ENCODE measurements at places on chromosomes 7 and 10. TPM values are rescaled to one million over a fixed set of nuclear protein-coding genes. Genes with fewer than 3 reads are reported as not detected.

The CASP2 gene
- 21.5 TPM for total RNA-seq

The DUSP5 gene
- 39.7 TPM for total RNA-seq

The CRHR2 gene
- total RNA-seq: not detected

The SPDYE5 gene
- not detected for total RNA-seq

The FKBP9 gene
- 289 TPM for total RNA-seq

The KAT6B gene
- total RNA-seq: 9.6 TPM

The WDR86 gene
- total RNA-seq: not detected

The CACUL1 gene
- 21.3 TPM for total RNA-seq

The SFTPA1 gene
- not detected for total RNA-seq

The ADCY1 gene
- total RNA-seq: 0.52 TPM

The EIF5AL1 gene
- total RNA-seq: 0.63 TPM

GRCh38 chr7:16970732-16971482 lies 89.1 kb upstream of the AGR3 start:
- no peak for DNase-seq

GRCh38 chr7:150947241-150947745 lies 30.8 kb downstream of the KCNH2 start:
- DNase-seq: no peak

- DNase-seq: no peak
These were observed 93.8 kb downstream of the GAD2 start for GRCh38 chr10:26310361-26310760.

- no peak for DNase-seq
These were observed 92.3 kb downstream of the ELFN1 start for GRCh38 chr7:1762238-1762945.

GRCh38 chr10:128125944-128126764 lies at the start of gene MKI67:
Gene MKI67, minus strand, starts transcription at chr10:128126423. Its CDS starts 756 bp downstream, at chr10:128125667.
- peak; percentile 91 for DNase-seq

DNA sequence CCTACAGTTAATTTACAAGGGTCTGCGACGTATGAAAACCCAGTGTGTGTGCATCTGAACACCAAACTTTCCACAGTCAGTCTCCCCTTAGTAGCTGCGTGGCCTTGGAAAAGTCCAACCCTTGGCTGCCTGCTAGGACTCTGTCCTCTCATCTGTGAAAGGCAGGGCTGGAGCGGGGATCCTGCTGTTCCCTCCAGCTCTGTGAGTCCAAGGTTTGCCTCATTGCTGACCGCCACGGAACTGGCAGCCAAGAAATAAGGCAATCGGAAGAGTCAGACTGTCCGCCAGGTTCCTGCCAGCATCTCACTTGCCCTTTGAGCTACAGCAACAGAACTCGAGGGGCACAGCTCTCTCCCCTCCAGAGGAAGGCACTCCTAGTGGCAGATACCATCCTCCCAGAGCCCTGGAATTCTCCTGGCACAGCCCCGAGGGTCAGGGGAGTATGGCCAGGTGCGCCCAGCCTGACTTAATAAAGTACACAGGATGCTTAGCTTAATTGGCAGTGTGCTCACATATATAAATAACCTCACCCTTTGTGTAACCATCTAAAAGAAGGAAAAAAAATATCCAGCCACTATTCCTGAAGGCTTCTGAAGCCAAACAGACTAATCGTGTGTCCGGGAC lies 530.1 kb upstream of the FOXK1 start:
- no peak for DNase-seq

- DNase-seq: peak; percentile 72
These were observed 96.8 kb downstream of the CYTH3 start for GRCh38 chr7:6175645-6176044.

- no peak for DNase-seq
These were observed 162.0 kb downstream of the TEX36 start for GRCh38 chr10:125520968-125521367.

GRCh38 chr7:139623518-139623917 lies 100.0 kb downstream of the CLEC2L start:
- DNase-seq: no peak

DNA sequence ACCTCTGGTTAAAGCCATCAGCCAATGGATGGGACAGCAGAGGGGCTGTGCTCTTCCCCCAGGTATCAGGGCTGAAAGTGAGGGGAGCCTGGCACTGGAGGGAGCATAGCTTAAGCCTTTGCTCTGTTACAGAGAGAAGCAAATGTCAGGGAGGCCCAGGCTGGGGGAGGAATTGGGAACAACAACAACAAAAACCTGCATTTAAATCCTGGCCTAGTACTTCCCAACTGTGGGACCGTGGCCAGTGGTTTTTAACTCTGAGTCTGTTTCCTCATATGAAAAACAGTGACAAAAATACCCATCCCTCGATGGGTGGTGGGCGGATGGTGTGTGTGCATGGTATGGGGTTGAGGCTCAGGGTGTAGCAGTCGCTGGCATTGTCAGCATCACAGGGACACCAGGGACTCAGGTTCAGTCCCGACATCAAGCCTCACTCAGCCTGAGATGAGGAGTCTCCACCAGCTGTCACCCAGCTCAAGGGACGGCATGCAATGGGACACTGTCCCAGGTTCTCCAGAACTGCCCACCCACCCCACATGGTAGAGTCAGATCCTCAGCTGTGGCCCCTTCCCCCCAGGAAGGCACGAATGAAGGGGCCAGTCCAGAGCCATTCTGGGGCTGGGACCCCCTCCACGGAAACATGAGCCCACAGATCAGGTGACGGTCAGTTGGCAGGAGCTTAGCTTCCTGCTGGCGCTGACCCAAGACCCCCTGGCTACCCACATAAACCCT lies 74.5 kb downstream of the AFAP1L2 start:
- no peak for DNase-seq

DNA sequence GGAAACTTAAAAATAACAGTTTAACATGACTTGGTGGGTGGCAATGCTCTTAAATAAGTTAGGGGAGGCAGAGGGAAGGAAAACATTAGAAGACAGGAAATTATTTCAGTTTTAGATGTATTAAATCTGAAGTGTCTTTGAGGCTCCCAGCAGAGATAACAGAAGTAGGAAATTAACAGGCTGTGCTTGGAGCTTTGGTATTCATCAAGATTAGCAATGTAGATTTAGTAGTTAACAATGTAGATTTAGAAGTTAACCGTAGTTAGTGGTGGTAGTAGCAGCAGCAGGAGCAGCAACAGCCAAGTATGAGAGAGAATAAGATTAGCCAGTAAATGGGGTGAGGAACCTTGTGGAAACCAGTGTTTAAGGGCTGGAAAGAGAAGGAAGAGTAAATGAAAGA lies 48.7 kb upstream of the UBN2 start:
- no peak for DNase-seq

DNA sequence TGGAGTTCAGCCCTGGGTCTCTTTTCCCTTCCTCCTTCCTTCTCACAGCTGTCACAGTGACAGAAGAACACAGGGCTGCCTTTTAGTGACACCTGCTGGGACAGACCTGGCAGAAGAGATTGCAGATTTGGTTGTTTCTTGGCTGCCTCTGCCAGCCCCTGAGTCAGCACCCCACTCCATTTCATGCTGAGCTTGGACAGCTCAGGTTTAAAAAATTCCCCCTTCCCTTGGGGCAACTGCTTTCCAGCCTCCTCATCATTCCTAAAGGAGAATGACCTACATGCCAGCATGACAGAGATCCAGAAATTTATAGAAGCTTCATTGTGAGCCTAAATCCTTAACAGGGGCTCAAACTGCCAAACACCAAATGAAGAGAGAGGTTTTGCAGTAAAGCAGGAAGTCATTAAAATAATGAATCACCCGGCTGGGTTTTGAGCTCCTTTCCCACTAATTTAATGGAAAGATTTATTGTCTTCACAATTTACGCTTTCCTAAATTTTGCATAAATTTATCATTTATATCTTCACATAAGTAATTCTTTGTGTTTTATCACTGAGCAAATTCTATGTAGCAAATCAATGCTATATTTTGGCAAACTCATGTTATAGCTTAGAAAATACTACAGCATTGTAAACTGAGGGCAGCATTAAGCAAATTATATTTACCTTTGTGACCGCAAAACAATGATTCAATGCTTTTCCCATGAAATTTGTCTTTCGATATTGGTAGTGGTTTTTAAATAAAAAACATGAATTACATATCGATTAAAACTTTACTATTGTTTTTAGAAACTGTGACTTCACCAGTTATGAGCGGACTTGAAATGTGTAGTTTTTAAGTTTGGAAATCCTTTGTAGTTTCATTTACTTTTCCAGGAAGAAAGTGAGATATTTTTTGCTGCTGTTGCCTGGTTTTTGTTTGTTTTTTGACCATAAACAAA lies 399.5 kb upstream of the ANKRD30A start:
- DNase-seq: peak; percentile 89

- DNase-seq: no peak
These were observed 14.2 kb upstream of the NMT2 start for GRCh38 chr10:15182540-15183207.

DNA sequence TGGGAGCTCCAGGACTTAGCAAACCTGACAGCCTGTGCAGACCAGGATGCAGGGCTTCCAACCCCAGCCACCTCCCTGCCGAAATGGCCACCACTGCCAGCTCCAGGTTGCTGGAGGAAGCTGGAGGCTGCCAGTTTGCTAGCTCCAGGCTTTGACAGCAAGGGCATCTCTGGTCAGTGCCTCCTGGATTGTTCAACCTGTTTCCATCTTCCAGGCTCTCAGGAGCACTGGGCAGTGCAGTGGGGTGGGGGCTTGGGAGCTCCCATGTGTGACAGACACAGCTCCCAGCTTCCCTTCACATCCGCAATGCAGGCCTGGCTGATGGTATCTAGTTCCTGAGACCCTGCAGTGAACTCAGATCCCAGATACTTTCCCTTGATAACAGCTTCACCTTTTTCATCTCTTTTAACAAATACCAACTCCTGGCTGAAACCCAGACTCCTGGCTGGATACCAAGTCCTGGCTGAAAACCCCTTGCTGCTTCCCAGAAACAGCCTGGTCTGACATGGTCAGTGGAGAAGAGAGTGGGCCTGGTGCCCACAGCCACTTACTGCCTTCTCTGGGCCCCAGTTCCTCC lies 20.8 kb upstream of the RET start:
- no peak for DNase-seq

GRCh38 chr10:73892310-73893030 lies 18.1 kb upstream of the CAMK2G start:
- peak; percentile 71 for DNase-seq

- no peak for DNase-seq
These were observed 56.9 kb downstream of the PRR15 start for GRCh38 chr7:29620556-29620930.

- no peak for DNase-seq
These were observed 66.5 kb downstream of the JAZF1 start for GRCh38 chr7:28114056-28114455.

- peak; percentile 54 for DNase-seq
These were observed 73.8 kb downstream of the RBM20 start for GRCh38 chr10:110717781-110718589.

DNA sequence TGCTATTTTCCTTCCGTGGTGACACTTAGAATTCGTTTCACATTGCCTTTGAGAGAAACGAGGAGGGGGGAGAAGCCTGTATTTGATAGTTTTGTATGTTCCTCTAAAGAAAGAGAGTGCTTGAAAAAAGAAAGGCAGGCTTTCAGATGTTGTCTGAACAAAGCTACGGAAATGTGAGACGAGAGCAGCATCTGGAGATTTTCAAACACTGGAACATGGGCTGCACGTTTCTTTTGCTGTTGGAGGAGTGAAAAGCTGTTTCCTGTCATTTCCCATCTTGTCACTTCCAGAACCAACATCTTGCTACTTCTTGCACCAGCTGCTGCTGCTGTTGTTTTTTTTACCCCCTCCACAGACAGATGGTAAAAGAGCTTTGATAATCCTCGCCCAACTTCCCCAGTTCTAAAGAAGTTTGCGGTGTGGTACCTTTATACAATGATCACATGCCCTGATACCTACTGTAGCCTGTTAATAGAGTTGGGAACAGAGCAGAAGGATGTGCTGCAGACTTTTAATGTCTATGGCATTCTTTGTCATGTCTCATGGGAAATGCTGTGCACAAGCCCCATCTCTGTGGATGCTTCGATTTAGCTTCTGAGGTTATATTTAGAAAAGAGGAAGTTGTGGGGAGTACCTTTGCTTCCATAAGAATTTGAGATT lies 408.1 kb downstream of the AUTS2 start:
- DNase-seq: no peak

DNA sequence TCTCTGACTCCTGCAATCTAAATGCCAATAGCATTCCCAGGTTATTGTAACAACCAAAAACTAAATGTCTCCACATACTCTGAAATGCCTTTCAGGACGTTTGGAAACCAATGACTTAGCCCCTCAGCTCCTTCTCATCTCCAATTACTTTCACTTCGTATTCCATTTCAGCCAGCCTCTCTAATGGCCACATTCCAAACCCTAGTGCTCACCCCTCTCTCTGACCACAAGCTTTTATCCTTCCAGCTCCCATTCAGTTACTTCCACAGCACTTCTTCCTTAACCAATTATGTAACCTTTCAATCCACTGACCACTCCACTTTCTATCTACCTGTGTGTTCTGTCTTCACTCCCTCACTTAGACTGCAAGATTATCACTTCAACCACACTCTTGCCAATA lies 4.3 kb downstream of the NOC3L start:
- DNase-seq: peak; percentile 93

DNA sequence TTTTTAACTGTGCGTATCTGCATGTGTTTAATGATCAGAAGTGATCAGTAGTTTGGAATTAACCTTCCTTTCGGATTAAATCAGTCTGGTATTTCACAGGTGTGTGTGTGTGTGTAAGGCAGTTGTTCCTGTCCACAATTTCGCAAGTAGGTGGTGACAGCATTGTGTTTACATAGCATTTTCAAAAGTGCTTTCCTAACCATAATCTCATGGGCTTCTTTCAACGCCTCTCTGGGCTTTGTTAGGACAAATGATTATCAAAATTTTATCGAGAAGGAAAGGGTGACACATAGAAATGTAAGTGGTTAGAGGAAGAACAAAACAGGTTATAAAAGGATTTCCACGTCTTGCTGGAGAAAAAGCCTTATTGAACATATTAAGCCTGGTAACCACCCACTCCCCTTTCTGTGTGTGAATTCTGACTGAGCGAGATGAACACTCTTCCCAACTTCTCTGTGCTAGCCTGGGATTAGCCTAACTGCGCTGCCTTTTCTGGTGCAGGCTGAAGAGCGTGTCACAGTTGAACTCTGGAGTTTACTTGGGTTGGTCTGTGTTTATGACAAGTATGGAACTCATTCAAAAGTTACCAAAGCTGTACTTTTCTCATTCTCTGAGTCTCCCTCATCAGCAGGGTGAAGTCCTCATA lies 292.3 kb upstream of the PITRM1 start:
- DNase-seq: no peak

GRCh38 chr7:73999664-74000435 lies 28.1 kb upstream of the ELN start:
- peak; percentile 70 for DNase-seq

GRCh38 chr10:12177642-12178041 lies 18.0 kb downstream of the NUDT5 start:
- peak; percentile 83 for DNase-seq

DNA sequence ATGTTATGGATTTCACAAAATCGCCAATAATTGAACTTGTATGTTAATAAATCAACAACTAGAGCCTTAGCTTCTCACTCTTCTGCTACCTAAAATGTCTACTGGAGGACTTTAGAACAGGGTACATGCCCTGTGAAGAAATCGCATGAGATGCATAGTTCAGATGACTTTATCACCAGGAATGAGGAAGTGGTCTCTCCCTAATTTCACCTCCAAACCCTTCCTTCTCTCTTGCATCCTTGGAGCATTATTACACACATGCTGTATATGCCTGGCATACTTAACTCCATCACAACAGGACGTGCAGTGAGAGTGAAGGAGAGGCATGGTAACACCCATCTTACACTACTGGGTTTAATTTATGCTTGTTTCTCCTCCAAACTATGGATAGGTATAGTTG lies 27.8 kb downstream of the RHEB start:
- peak; percentile 93 for DNase-seq
